Fibroblast of skin of back (primary cell): ENCODE measurements at places on chromosomes 1 and 21.

GRCh38 chr1:83100133-83100532 lies 898.8 kb downstream of the TTLL7 start:
- no peak for DNase-seq

GRCh38 chr1:109191377-109191776 lies 22.3 kb upstream of the SARS1 start:
- peak; percentile 13 for DNase-seq

DNA sequence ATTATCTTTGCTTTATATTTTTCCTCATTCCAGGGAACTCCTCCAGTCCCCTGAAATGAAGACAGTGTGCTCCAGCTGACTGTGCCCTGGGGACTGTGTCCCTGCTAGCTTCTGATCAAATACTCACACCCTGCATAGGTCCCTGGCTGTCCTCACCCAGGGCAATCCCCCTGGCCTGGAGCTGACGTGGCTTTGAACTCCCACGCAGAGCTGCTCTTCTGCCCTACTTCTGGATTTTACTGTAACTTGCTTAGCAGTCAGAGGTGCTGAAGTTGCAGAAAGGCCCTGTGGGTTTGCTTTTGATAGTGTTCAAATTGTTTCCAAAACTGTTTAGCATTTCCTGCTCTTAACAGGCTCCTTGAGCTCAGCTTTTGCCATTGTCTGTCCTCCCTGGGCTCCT lies 186.5 kb downstream of the FASLG start:
- DNase-seq = no peak

DNA sequence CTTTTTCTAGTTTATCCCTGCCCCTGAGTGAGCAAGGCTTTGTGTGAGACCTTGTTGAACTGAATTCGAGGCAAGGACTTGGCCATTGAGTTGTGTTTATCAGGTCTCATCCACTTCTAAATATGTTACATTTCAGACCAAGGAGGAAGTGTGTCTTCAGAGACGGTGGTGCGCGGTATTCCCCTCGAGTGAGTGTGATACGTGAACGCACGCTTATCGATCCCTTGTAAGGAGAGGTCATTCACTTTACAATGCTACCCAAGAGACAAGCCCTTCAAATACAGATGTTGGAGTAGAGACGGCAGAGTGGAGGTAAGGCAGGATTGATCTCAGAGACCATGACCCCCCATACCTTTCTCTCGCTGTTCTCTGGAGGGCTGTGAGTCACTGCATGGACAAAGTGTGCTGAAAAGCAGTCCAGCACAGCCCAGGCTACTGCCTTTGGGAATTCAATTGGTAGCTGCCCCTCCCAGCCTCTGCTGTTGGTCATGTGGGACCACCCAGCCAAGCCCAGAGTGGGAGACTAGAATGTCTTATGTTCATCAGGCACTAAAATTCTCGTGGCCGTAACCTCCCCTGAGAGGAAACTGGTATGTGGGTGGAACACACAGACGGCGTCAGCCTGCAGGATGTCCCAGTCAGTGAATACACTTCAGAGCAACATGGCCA lies 16.3 kb upstream of the MTARC1 start:
- no peak for DNase-seq

- no peak for DNase-seq
These were observed 11.8 kb downstream of the PDPN start for GRCh38 chr1:13595411-13595810.
